A549 treated with CORT108297 at 1 μM for 4 hours (cell line): ENCODE measurements at places on chromosomes 3 and 15. TPM values are rescaled to one million over a fixed set of nuclear protein-coding genes. Genes with fewer than 3 reads are reported as not detected.

TF gene
- total RNA-seq: 0.69 to 1.5 TPM (median 1.2 TPM) in 5 replicates

WNT7A gene
- 0.13 to 0.19 TPM (median 0.18 TPM) in 5 replicates for total RNA-seq

AGBL1 gene
- total RNA-seq: not detected in 5 replicates

MORC1 gene
- total RNA-seq: not detected in 5 replicates

LYZL4 gene
- not detected in 5 replicates for total RNA-seq
